Transverse colon (tissue), 4 donors: ENCODE measurements at places on chromosomes 6 and 20.

- peaks cover 14% of the 10 kb centered on the region for H3K4me1 ChIP-seq
- no peaks in the 10 kb centered on the region for H3K36me3 ChIP-seq
- H3K27ac ChIP-seq: no peak within 1 kb of the TSS
- H3K4me3 ChIP-seq: peak within 1 kb of the TSS; percentile 42
- peaks cover 100% of the 10 kb centered on the region for H3K27me3 ChIP-seq
- DNase-seq: peak; percentile 31
These were observed at the start of gene SIM1 for GRCh38 chr6:100464903-100465700. TSS of gene SIM1 (minus strand) at chr6:100464921. CDS start at chr6:100463468, 1,453 bp downstream.

DNA sequence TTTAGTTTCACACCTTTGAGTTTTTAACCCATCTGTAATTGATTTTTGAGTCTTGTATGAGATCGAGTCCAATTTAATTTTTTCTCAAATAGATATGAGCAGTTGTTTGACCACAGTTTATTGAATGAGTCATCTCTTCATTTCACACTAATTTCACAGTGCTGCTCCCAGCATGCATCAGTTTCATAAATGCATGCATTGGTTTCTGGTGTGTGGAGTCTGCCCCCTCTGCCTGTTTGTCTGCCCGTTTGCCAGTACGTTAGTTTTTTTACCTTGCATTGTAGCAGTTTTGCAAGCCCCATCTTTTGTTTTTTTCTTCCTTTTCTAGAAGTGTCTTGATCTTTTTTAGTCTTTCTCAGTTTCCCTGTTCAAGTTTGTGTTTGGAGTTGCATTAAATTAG lies 11.9 kb downstream of the SLX4IP start:
- no peaks in the 10 kb centered on the region for H3K27me3 ChIP-seq
- H3K36me3 ChIP-seq: no peaks in the 10 kb centered on the region
- peak; percentile 36 for DNase-seq
- H3K27ac ChIP-seq: no peak overlapping the region
- no peak overlapping the region for H3K4me3 ChIP-seq
- H3K4me1 ChIP-seq: no peaks in the 10 kb centered on the region

DNA sequence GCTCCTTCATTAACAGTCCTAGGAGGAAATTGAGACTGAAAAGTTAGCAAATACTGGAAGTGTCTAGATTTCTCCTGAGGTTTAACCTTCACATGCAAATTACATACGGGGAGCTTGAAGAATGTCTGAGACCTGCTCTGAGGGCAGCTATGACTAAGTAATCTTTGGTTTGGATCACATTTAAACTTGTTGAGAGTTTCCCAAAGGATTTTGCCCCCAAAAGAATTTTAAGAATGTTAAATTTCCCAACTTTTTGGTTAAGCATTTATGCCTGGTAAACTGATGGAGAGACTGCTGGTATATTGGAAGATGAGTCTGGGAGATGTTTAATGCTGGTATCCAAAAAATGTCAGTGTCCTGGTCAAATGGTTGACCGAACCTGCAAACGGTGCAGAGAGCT lies 97.0 kb downstream of the RREB1 start:
- DNase-seq: no peak
- H3K4me3 ChIP-seq: no peak overlapping the region
- H3K4me1 ChIP-seq: peaks cover 19% of the 10 kb centered on the region
- H3K27me3 ChIP-seq: no peaks in the 10 kb centered on the region

- no peaks in the 10 kb centered on the region for H3K4me1 ChIP-seq
- no peak overlapping the region for H3K4me3 ChIP-seq
- DNase-seq: no peak
- H3K27ac ChIP-seq: no peak overlapping the region
These were observed 9.1 kb downstream of the XKR7 start for GRCh38 chr20:31977080-31977479.

DNA sequence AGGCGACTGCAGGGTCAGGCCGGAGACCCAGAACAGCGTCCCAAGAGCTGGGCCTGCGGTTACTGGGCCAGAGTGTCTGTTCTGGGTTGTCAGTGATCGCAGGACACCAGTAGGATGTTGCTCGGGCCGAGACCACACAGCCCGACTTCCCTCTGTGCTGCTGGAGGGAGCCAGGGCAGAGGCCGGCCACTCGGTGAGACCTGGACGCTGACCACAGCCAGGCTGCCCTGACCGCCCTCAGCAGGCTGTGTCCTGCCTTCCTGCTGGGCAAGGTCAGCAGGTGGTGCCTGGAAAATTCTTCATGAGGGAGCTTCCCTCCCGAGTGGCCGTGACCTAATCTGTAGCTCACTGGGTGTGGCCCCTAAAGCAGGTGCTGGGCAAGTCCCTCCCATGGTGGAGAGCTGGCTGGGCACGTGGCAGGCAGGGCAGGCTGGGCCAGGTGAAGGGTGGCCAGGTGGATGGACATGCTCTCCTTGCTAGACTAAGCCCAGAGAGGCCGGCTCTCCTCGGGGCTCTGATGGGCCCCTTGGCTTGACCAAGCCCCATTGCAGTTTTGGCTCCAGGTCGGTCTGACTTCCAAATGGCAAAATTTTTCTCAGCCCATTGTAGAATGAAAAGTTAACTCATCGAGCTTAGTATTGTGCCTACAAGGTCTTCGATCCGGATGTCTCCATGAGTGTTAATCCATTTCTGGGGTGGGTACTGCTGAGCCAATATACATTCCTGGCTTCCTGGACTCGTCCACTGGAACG lies 1.9 kb downstream of the SLCO4A1 start:
- peak overlapping the region; percentile 59 for H3K27ac ChIP-seq
- peaks cover 29% of the 10 kb centered on the region for H3K27me3 ChIP-seq
- H3K4me1 ChIP-seq: peaks cover 70% of the 10 kb centered on the region
- no peak overlapping the region for H3K4me3 ChIP-seq
- H3K36me3 ChIP-seq: no peaks in the 10 kb centered on the region
- peak; percentile 81 for DNase-seq
